LHCN-M2 (cell line): ENCODE measurements at places on chromosomes 3 and 15. TPM values are rescaled to one million over a fixed set of nuclear protein-coding genes. Genes with fewer than 3 reads are reported as not detected.

GPR160 gene
- 0.40 and 1.7 TPM in 2 replicates for total RNA-seq

GRAMD1C gene
- total RNA-seq, result 2.2 TPM in 2 replicates

CNBP gene
- 370 and 371 TPM in 2 replicates for total RNA-seq

MFSD1 gene
- 107 and 116 TPM in 2 replicates for total RNA-seq

SSUH2 gene
- 0.11 TPM in 1 of 2 replicates, not detected in the other for total RNA-seq

PDE12 gene
- total RNA-seq, result 22.7 and 25.3 TPM in 2 replicates

ADIPOQ gene
- total RNA-seq, result not detected in 2 replicates

NOX5 gene
- total RNA-seq, result 0.46 and 0.58 TPM in 2 replicates

SOX14 gene
- not detected in 2 replicates for total RNA-seq

SMCO1 gene
- total RNA-seq, result not detected in 2 replicates

ZNF80 gene
- 0.06 TPM in 1 of 2 replicates, not detected in the other for total RNA-seq

SCAP gene
- 66.5 and 71.1 TPM in 2 replicates for total RNA-seq

FAM131A gene
- 7.1 and 7.6 TPM in 2 replicates for total RNA-seq

SECISBP2L gene
- 25.5 and 30.3 TPM in 2 replicates for total RNA-seq

ISLR gene
- total RNA-seq, result 0.13 and 0.34 TPM in 2 replicates

ZBED2 gene
- not detected in 2 replicates for total RNA-seq

SNTN gene
- total RNA-seq, result not detected in 2 replicates

FANCD2OS gene
- total RNA-seq, result not detected in 2 replicates

PPP1R14D gene
- not detected in 2 replicates for total RNA-seq

MUSTN1 gene
- not detected in 2 replicates for total RNA-seq

CYP8B1 gene
- not detected in 2 replicates for total RNA-seq

LRRC31 gene
- total RNA-seq, result not detected in 2 replicates

LIPH gene
- not detected in 2 replicates for total RNA-seq

PAK2 gene
- total RNA-seq, result 37.8 and 45.8 TPM in 2 replicates

EDEM1 gene
- 25.6 and 25.7 TPM in 2 replicates for total RNA-seq

TRIM71 gene
- total RNA-seq, result not detected in 2 replicates

CLDN1 gene
- total RNA-seq, result 0.06 TPM in 1 of 2 replicates, not detected in the other

ACVR2B gene
- 1.5 and 1.7 TPM in 2 replicates for total RNA-seq

HRH1 gene
- total RNA-seq, result 8.7 and 9.5 TPM in 2 replicates

PLCB2 gene
- total RNA-seq, result 0.75 and 1.9 TPM in 2 replicates

THSD4 gene
- total RNA-seq, result 10.4 and 13.0 TPM in 2 replicates

TRANK1 gene
- 3.4 and 8.4 TPM in 2 replicates for total RNA-seq

UBR1 gene
- 23.0 and 24.7 TPM in 2 replicates for total RNA-seq

PLXNA1 gene
- 65.6 and 88.7 TPM in 2 replicates for total RNA-seq

ARHGAP31 gene
- total RNA-seq, result 7.7 and 8.3 TPM in 2 replicates

GOLGA6D gene
- not detected in 2 replicates for total RNA-seq

C3orf85 gene
- total RNA-seq, result not detected in 2 replicates

PRKCI gene
- total RNA-seq, result 33.0 and 35.2 TPM in 2 replicates

DUOX2 gene
- total RNA-seq, result not detected in 2 replicates

COL6A5 gene
- total RNA-seq, result under 0.01 and 0.34 TPM in 2 replicates

PTX3 gene
- total RNA-seq, result 124 and 161 TPM in 2 replicates

P2RY1 gene
- total RNA-seq, result not detected in 2 replicates

CAMK2N2 gene
- 0.69 TPM in 1 of 2 replicates, not detected in the other for total RNA-seq

HRG gene
- total RNA-seq, result 0.06 TPM in 1 of 2 replicates, not detected in the other

UCN2 gene
- total RNA-seq, result 1.7 and 1.8 TPM in 2 replicates

CCDC80 gene
- total RNA-seq, result 96.0 and 137 TPM in 2 replicates

AHSG gene
- total RNA-seq, result not detected in 2 replicates

UROC1 gene
- not detected in 2 replicates for total RNA-seq

PPARG gene
- 6.5 and 8.8 TPM in 2 replicates for total RNA-seq

SHF gene
- total RNA-seq, result 8.8 and 14.2 TPM in 2 replicates

FBXL22 gene
- total RNA-seq, result 0.23 TPM in 1 of 2 replicates, not detected in the other

GOLGA8S gene
- total RNA-seq, result 0.06 TPM in 1 of 2 replicates, not detected in the other

GHSR gene
- not detected in 2 replicates for total RNA-seq

NEIL1 gene
- total RNA-seq, result 3.0 and 4.4 TPM in 2 replicates
